ENCODE measurements at places on chromosomes 1 and 21.

DNA sequence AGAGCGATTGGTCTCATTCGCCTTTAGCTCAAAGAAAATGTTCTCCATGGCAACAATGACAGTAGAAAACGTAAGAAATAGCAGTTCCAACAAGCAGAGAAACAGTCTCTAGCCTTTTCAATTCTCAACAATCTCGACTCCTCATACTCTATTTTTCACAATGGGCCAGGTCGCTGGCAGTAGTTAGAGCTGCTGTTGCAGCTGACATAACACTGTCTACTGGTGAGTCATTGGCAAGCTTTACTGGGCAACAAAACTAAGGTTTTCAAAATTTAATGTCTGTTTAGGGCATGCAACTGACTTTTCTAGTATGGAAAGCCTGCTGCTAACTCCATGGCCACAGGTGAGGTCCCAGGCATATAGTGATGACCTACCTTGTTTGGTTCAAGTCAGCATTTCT lies 221.1 kb upstream of the KAZN start:
- DNase-seq = no peak

DNA sequence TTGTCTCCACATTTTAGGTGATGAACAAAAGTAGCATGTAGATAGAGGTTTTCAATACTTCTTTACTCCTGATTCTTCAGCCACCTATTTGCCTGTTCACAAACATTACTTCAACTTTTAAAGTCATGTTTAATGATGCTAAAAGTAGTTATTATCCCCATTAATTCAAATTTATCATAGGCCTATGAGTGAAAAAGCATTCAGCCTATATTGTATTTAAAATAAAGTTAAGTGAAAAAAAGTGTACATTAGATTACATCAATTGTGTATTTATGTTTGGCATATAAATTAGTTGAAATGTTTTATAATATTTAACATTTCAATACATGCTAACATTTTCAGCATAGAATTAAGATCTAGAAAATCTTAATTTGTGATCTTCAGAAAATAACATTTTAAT lies 10.5 kb downstream of the CDKN2C start:
- DNase-seq = no peak

DNA sequence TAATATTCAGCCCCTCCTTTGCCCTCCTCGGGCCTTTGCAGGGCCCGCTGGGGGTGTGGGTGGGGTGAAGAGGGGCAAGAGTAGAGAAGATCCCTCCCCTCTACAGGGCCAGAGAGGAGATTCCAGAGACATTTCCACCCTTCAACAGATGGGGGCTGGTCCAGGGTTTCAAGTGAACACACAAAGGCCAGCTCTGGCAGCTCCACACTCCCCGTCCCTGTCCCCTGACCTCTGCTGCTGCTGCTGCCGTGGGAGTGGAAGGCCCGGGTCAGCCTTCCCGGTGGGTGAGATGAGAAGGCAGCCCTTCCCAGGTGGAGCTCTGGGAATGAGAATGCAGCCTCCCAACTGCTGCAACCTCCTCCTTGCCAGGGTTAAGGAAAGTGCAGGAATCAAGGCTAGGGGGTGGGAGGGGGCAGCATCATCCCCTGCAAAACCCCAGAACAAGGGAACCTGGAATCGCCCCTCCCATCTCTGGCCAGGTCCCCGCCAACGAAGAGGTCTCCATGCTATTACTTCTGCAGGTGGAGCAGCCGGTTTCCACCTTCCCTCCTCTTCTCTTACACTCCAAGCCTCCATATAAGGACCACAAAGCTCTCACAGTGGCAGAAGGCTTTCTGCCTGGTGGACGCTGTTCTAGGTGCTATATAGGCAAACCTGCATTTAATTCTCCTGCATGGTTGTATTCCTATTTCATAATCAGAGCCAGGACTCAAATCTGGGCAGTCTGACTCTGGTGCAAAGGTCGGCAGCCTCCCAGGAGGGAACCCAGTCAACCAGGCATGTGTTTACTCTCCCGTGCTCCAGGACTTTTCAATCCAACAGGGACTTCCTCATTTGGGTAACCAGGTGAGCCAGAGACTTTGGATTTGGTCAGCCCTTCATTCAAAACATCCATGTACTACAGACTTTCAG lies 22.9 kb upstream of the ARHGEF10L start:
- no peak for DNase-seq

- no peak for DNase-seq
Measured at GRCh38 chr1:27536767-27537166, 46.8 kb upstream of the WASF2 start.

Data from GOT3 (cell line).